NCI-H2081 treated with DMSO at 0.1 percent for 48 hours (cell line): ENCODE measurements at places on chromosomes 2 and 18.

DNA sequence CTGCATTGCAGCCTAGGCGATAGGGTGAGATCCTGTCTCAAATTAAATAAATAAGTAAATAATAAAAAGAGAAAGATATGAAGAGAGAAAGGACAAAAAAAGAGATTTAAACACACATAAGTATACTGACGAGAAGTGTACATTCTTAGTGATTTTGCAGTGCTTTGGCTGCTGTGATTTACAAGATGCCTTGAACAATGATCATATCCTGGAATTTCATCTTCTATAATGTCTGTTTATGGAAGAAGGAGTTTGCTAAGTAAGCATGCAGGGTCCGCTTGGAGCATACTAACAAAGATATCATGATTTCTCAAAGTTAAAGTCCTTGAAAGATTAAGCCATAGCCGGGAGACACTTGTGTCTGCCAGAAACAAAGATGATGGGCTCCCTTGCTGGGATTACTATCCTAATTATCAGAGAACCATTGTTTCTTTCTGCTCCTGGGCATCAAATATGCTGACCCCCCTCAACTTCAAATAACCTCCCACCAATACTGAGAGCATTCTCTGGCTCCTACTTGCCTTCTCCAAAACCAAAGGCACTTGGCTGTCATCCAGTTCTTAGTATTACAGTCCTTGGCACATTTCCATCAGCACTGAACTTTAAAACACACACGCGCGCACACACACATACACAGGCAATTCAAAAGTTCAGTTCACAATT, 47.5 kb upstream of the STAM2 start:
- DNase-seq = no peak

DNA sequence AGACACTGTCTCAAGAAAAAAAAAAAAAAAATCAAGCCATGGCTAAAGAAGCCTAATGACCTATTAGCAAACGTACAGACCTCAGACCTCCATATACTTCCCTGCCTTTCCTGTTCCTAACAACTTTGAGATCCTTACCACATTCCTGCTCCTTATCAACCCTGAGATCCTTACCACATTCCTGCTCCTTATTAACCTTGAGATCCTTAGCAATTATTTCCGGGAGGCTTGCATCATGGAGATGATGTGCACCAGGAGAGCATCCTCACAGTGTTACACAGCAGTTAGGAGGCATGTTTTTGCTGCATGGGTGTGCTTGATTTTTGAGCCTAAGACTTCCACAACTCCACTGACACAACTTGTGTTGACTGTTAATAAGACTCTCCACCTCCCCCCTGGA, 54.6 kb upstream of the RASGRP3 start:
- no peak for DNase-seq

GRCh38 chr18:48638896-48639771, 100.3 kb downstream of the CTIF start:
- DNase-seq = no peak

- DNase-seq = no peak
Measured at GRCh38 chr2:162256591-162256991, 13.3 kb upstream of the FAP start.

GRCh38 chr2:98749066-98749450, 18.1 kb upstream of the MGAT4A start:
- DNase-seq = no peak
